Tibial artery (tissue), 4 donors: ENCODE measurements at places on chromosomes 6 and 20.
A peak's percentile ranks its signal among the peaks of the same experiment; 100 is the strongest.

DNA sequence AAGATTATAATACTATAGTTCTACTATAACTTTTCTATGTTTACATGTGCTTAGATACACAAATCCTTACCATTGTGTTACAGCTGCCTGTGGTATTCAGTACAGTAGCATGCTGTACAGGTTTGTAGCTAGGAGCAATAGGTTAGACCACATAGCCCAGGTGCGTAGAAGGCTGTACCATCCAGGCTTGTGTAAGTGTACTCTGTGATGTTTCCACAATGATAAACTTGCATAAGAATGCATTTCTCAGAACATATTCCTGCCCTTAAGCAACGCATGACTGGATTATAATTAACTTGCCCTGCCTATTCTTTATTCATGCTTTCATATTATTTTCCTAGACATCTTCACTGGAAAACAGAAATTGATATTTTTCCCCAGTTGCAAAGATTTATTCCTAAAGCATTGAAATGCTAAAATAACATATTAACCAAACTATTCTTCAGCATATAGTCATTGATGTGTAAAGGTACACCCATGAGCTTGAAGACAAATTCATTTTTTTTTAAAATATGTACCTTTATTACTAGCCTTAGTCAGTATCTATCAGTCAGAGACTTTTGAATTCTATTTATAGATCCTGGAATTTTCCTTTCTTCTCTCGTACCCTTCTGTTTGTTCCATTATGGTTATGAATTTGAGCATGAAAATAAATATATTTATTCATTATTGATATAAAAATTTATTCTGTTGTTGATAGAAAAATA is 7.2 kb upstream of the CTAGE9 start:
- DNase-seq = no peak

DNA sequence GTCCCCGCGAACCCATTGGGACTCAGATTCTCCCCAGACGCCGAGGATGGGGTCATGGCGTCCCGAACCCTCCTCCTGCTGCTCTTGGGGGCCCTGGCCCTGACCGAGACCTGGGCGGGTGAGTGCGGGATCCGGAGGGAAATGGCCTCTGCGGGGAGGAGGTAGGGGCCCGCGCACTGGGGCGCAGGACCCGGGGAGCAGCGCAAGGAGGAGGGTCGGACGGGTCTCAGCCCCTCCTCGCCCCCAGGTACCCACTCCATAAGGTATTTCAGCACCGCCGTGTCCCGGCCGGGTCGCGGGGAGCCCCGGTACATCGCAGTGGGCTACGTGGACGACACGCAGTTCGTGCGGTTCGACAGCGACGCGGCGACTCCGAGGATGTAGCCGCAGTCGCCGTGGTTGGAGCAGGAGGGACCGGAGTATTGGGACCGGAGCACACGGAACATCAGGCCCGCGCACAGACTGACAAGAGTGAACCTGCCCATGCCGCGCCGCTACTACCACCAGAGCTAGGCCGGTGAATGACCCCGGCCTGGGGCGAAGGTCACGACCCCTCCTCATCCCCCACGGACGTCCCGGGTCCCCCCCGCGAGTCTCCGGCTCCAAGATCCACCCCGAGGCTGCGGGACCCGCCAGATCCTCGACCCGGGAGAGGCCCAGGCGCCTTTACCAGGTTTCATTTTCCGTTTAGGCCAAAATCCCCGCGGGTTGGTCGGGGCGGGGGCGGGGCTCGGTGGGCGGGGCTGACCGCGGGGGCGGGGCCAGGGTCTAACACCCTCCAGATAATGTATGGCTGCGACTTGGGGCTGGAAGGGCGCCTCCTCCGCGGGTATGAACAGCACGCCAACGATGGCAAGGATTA is 15.7 kb upstream of the HLA-A start:
- DNase-seq = peak; percentile 37

DNA sequence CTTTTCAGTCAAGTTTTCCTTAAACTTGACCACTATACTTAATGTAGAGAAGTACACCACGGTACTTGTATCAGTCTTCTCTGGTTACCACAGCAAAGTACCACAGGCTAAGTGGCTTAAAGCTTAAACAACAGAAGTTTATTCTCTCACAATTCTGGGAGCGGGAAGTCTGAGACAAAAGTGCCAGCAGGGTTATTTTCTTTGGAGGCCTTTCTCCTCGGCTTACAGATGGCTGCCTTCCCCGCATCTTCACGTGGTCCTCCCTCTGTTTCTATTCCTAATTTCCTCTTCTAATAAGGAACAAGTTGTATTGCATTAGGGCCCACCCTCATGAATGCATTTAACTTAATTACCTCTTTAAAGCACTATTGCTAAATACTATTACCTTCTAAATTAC is 258.0 kb downstream of the PLCB1 start:
- no peak for DNase-seq

- DNase-seq = no peak
Observed at GRCh38 chr6:340991-341827, 48.9 kb downstream of the DUSP22 start.

GRCh38 chr6:150491131-150491810 is 108.4 kb upstream of the PLEKHG1 start:
- DNase-seq = no peak

DNA sequence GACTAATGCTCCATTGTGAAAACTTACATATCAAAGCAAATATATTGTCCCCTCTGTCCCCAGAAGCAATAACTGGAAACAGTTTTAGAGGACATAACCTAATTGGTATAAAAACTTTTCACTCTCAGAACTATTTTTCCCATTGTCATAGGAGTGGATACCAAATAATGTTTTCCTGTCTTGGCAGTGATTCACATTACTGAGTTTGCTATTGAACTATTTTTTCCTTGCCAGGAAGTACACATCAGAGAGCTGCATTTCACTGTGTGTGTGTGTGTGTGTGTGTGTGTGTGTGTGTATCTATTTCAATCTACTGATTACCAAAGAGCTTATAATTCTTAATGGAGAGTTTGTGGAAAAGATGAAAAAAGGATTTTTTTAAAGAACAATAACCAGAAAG is 45.4 kb downstream of the AKAP12 start:
- DNase-seq = no peak

GRCh38 chr20:52331655-52332054 is 140.1 kb upstream of the ZFP64 start:
- DNase-seq = no peak

- no peak for DNase-seq
Observed at GRCh38 chr6:155054491-155055250, 59.6 kb downstream of the TIAM2 start.

- DNase-seq = peak; percentile 83
Observed at GRCh38 chr6:29631860-29632731, 887 bp downstream of the GABBR1 start.

GRCh38 chr6:168368936-168369335 is 49.4 kb upstream of the DACT2 start:
- DNase-seq = peak; percentile 61

DNA sequence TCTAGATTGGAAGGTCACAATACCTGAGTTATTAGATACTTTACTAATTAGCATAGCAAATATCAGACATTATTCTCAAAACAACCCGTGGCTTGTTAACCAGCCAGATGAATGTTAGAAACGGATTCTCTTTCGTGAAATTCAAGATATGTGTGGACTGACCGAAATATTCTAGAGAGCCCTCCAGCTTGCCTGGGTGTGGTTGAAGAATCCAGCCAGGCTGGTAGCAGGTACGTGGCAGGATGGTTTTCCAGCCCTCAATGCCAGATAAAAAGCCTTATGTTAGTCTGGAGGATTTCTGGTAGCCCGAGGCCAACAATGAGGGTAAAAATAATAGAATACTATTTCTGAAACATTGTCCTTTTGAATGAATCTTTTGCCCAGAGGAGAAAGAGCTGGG is 19.3 kb downstream of the ECT2L start:
- DNase-seq = no peak

- DNase-seq = no peak
Observed at GRCh38 chr6:94501516-94501915, 1075.8 kb upstream of the MANEA start.

DNA sequence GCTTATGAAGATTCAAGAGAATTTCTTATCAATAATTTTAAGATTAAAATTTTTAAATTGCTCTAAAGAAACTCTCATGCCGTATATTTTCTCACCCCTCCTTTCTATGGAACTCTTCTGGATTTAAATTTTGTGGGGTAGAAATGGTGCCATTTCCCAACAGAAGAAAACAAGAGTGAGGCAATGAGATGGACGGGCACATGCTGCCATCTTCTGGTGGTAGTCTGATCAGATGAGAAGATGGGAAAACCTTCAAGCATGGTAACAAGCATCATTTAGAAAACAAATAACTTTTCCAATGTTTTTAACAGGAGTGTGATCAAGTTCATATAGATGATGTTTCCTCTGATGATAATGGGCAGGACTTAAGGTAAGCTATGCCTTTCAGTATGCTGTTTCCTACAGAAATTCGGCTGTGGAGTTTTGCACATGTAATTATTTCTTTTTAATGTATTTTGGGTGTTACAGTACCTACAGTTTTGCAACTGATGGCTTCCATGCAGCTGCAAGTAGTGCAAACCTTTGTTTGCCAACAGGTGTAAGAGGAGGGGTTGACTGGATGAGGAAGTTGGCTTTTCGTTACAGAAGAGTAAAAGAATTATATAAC is 271.4 kb downstream of the EYA4 start:
- peak; percentile 24 for DNase-seq

- DNase-seq = no peak
Observed at GRCh38 chr6:1630771-1631217, 21.1 kb downstream of the FOXC1 start.

DNA sequence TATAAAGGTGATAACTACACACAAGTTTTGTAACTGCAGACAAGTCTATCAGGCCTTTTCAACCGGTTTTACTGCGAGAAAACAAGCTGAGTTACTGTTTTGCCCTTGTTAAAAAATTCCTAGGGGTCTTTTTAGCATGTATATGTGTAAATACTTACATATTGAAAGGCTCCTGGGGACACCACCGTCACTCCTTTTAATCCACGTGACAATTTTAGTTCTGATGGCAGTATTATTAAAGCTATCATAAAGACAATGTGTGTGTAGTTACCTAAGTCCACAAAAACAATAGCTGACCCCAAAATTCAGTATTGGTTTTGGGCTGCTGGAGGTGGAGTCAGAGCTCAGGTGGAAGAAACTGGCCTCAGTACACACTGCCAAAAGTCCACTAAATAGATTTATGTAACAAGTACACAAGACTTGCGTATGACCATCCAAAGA is 41.3 kb upstream of the HFE start:
- no peak for DNase-seq

DNA sequence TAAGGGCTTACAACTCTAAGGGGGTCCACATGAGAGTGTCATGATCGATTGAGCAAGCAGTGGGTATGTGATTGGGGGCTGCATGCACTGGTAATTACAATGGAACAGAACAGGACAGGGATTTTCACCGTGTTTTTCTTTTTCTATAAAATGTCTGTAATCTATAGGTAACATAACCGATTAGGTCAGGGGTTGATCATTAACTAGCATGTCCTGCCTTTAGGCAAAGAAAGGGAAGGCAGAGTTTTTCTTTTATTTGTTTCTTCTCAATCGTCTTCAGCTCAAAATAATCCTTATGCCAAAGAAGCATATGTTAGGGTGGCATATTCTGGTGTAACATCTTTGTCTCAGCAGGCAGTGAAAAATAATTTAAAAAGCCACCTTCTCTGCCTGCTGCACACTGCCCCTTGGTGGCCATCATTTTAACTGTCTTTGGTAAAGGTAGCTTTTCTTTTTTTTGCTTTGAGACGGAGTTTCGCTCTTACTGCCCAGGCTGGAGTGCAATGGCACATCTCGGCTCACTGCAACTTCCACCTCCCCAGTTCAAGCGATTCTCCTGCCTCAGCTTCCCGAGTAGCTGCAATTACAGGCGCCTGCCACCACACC is 9.7 kb upstream of the CEP43 start:
- no peak for DNase-seq

- DNase-seq = no peak
Observed at GRCh38 chr6:26367114-26367513, 2.1 kb downstream of the BTN3A2 start.

DNA sequence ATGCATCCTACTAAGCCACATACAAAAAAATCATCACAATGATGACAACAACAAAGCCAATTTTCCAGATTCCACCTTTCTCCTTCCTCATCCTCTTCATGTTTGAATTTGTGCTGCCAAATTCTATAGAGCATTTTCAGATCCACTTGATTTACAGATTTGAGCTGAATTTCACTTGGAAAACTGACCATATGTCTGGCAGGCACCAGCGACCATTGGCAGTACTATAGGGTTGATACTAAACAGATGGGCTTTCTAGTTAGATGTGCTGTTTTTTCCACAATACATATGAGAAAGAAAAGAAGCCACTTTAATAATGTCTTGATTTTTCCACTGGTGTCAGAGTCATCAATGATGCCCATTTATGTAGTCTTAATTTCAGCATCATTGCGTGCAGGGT is 127.0 kb downstream of the PHACTR3 start:
- no peak for DNase-seq

- DNase-seq = peak; percentile 56
Observed at GRCh38 chr20:25066386-25066785, 8.4 kb upstream of the ACSS1 start.

GRCh38 chr6:157284738-157285421 is 38.4 kb downstream of the TMEM242 start:
- DNase-seq = no peak

DNA sequence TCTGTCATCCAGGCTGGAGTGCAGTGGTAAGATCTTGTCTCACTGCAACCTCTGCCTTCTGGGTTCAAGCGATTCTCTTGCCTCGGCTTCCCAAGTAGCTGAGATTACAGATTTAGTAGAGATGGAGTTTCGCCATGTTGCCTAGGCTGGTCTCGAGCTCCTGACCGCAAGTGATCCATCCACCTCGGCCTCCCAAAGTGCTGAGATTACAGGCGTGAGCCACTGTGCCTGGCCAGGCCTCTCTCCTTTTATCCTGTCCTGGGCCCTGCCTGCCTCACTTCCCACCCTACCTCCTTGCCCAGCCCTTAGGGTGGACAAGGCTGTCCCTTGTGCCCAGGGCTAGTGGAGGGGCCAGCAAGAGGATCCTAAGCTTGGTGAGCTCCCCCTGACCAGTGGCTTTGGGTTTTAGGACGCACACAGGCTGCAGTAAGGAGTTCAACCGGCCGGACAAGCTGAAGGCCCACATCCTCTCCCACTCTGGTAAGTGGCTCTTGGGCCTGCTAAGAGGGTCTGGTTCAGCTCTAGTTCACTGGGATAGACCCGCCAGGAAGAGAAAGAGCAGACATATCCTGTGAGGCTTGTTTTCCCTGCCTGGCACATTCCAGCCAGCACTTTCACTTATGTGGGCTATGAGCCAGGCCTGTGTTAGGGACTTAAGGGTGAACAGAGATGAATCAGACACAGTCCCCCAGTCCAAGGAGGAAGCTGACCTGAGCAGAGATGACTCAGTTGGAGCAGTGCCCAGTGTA is 21.9 kb upstream of the CHMP4B start:
- no peak for DNase-seq

- no peak for DNase-seq
Observed at GRCh38 chr6:147903931-147904330, 395.4 kb downstream of the SAMD5 start.
